ENCODE measurements at places on chromosomes 1 and 21. TPM values are rescaled to one million over a fixed set of nuclear protein-coding genes. Genes with fewer than 3 reads are reported as not detected.

Gene DNAJC6
- total RNA-seq = 0.44 TPM

Gene MAN1C1
- total RNA-seq = 2.4 TPM

Gene PLA2G2A
- total RNA-seq = not detected

Gene TRIM67
- total RNA-seq = not detected

Gene PCAT6
- total RNA-seq = not detected

Gene OR2T34
- not detected for total RNA-seq

Gene FCRL5
- total RNA-seq = not detected

Gene SHISAL2A
- not detected for total RNA-seq

Gene OR10R2
- not detected for total RNA-seq

Gene TAS1R1
- total RNA-seq = not detected

Gene TMEM54
- 53.0 TPM for total RNA-seq

Gene CLK2
- 32.0 TPM for total RNA-seq

Measured in uterine smooth muscle cell (primary cell).